ENCODE measurements at places on chromosomes 11 and 22. TPM values are rescaled to one million over a fixed set of nuclear protein-coding genes. Genes with fewer than 3 reads are reported as not detected.

The OR52H1 gene
- not detected for total RNA-seq

The NECTIN1 gene
- 3.2 TPM for total RNA-seq

The ADM2 gene
- 7.5 TPM for total RNA-seq

GRCh38 chr11:97979741-97980140 is 1041.0 kb upstream of the CNTN5 start:
- no peaks in the 10 kb centered on the region for H3K36me3 ChIP-seq
- H3K27ac ChIP-seq: no peak overlapping the region
- H3K4me1 ChIP-seq: no peaks in the 10 kb centered on the region
- H3K27me3 ChIP-seq: no peaks in the 10 kb centered on the region

- no peak overlapping the region for H3K4me3 ChIP-seq
- H3K27me3 ChIP-seq: peaks cover 7% of the 10 kb centered on the region
- no peak for DNase-seq
- no peaks in the 10 kb centered on the region for H3K4me1 ChIP-seq
- H3K27ac ChIP-seq: no peak overlapping the region
These were observed 153.4 kb downstream of the CCDC34 start for GRCh38 chr11:27209562-27210005.

- H3K36me3 ChIP-seq: no peaks in the 10 kb centered on the region
- no peak for DNase-seq
- H3K27ac ChIP-seq: no peak overlapping the region
- H3K4me1 ChIP-seq: peaks cover 9% of the 10 kb centered on the region
- H3K4me3 ChIP-seq: no peak overlapping the region
- no peaks in the 10 kb centered on the region for H3K27me3 ChIP-seq
These were observed 18.6 kb upstream of the DGCR8 start for GRCh38 chr22:20061481-20061861.

- no peak overlapping the region for H3K4me3 ChIP-seq
- H3K4me1 ChIP-seq: no peaks in the 10 kb centered on the region
- peaks cover 8% of the 10 kb centered on the region for H3K27me3 ChIP-seq
- DNase-seq: no peak
- H3K36me3 ChIP-seq: no peaks in the 10 kb centered on the region
These were observed 42.6 kb downstream of the ELFN2 start for GRCh38 chr22:37384691-37385090.

GRCh38 chr22:38298312-38299005 is 18.8 kb downstream of the CSNK1E start:
- no peak overlapping the region for H3K4me3 ChIP-seq
- H3K27me3 ChIP-seq: no peaks in the 10 kb centered on the region
- H3K4me1 ChIP-seq: no peaks in the 10 kb centered on the region
- no peak overlapping the region for H3K27ac ChIP-seq
- peak; percentile 48 for DNase-seq
